NCI-H146 (cell line): ENCODE measurements at places on chromosomes 5 and 9.
A peak's percentile ranks its signal among the peaks of the same experiment; 100 is the strongest.

DNA sequence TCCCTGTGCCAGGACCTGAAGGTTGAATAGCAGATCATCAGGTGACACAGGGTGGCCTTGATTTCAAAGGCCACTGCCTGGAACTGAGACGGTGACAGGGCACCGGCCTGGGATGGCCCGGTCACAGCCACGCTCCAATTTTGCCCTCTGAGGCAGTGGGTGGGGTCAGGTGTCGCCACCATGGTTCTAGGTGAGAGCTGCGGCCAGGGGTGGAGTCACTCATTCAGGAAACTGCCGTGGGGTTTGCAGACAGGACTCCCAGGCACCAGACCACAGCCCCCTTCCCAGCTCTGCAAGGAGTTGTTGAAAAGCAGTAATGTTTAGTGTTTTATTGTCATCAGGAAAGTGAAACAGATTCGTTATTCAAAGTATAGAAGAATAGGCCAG is 17.3 kb upstream of the RNU6ATAC start:
- DNase-seq: no peak

GRCh38 chr5:138275379-138275782 is 960 bp upstream of the GFRA3 start:
- peak; percentile 58 for DNase-seq

DNA sequence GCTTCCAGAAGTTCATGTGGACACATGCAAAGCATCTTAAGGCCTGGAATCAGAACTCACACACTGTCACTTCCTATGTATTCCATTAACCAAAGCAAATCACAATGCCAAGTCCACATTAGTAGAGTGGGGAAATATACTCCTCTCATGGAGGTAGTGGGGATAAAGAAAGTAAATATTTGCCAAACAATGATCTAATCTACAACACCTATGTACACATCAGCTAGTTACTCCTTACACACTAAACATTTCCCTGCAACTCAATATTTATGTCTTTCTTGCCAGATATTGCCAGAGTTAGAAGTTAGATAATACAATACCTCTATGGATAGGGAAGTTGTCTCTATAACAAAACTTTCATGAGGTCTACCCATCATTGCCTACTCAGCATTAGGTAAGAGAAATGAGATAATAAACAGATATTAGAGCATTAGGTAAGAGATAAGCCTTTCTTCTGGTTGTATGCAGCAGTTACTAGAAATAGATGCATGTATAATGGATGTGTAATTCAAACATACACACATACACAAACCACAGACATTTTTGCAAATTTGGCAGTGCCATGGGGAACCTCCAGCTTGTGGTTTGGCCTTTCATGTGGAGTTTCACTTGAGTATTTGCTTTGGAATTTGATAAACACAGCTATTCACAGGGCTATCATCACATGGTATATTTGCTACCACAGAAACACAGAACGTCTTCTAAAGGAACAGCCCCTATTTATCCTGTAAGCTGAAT is 196.5 kb downstream of the TLE1 start:
- DNase-seq: no peak

- DNase-seq: no peak
Observed at GRCh38 chr5:93461756-93462155, 119.3 kb downstream of the NR2F1-AS1 start.

- DNase-seq: no peak
Observed at GRCh38 chr5:77443670-77444069, 48.4 kb downstream of the WDR41 start.

- peak; percentile 37 for DNase-seq
Observed at GRCh38 chr9:121133104-121133816, 58.5 kb downstream of the CNTRL start.

GRCh38 chr9:83061036-83061435 is 1.9 kb downstream of the RASEF start:
- DNase-seq: no peak

- no peak for DNase-seq
Observed at GRCh38 chr5:175479125-175479881, 943 bp downstream of the SFXN1 start.
